Fibroblast of upper back skin (primary cell): ENCODE measurements at places on chromosomes 4 and X.

GRCh38 chrX:116204932-116205331, 34.4 kb downstream of the AGTR2 start:
- peak; percentile 1 for DNase-seq

GRCh38 chr4:150990250-150990649, 24.8 kb downstream of the LRBA start:
- DNase-seq, result no peak

DNA sequence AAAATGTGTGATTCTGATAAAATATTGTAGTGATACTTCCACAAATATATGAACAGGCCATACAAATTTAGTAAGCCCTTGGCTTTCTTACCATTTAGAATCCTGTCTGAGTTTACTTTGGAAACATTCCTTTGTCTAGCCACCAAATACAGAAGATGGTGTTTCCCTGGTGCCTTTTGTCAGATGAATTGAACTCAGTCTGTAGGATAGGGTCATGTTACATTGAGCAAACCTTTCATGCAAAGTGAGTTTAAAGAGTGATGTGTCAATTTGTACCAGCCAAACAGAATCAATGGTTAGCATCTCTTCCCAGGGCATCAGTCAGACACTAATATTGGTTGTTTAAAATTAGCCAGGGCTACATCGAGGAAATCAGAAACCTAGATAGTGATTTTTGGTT, 1443.4 kb downstream of the ARAP2 start:
- DNase-seq, result no peak

DNA sequence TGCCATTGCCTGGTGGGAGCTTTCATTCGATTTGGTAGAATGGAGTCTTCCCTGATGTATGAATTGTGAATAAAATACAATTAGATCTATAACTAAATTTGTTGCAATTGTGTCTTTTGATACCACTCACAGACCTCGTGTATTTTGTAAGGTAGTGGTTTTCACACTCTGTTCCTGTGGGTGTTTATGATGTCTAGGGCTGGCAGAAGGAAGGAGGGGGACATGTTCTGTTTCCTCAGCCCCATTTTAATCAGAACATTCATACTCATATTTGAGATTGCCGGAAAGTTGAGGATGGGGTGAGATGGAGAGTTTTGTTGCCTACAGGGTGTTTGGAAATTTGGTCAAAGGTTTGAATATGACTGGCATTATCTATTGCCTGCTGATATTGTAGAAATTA, 42.9 kb downstream of the PTTG2 start:
- no peak for DNase-seq

- no peak for DNase-seq
These were observed 259.5 kb downstream of the ARHGAP24 start for GRCh38 chr4:85734424-85734831.

DNA sequence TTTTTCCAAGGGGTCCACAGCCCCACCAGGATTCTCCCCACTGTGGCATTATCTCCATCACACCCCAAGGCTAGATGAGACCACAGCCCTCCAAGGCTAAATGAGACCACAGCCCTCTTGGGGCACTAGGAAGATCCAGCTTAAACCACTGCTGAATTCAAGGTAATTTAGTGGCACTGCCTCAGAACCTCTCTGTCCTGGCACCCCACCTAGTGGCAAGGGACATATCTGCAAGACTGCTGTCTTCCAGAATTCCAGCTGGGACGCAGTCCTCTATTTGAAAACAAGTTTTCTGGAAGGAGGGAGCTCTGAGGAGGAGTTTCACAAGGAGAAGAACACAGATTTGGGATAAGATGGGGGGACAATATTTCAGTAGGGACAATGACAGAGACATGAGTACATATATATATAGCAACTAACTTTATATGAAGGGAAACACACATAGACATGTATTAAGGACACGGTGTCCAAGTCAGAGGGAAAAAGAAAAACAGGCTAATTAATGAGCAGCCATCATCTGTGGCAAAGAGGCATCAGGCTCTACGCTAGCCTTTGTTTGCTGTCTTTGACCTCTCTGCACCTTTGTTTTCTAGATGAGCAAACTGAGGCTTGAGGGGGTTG, 9.3 kb downstream of the CETN2 start:
- DNase-seq, result peak; percentile 17

GRCh38 chr4:159266981-159267868, 164.3 kb downstream of the RAPGEF2 start:
- DNase-seq, result no peak

- DNase-seq, result no peak
These were observed 25.7 kb upstream of the CSF2RA start for GRCh38 chrX:1242891-1243402.

DNA sequence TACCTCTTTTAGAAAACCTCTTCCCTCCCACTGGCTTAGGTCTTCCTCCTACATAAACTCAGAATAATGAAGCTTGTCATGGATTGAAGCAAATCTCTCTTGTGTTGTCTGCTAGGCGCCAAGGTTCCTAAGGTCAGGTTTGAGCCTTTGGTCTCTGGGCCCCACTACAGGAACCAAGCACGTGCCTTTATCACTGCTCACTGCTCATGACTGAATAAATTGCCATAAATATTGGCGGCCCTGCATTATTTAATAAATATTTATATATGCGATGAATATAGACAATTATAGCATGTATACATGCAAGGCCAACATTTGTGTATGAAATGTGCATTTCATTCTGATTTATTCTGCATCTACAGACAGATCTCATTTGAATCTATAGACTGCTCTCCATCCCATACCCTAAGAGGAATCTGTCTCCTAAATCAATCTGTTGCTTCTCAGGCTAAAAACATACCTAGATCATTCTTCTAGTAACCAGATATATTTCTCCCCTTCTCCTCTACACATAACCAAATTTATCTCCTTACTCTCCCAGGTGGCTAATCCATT, 1717.6 kb upstream of the TENM3 start:
- DNase-seq, result no peak

- DNase-seq, result peak; percentile 2
These were observed 1350.5 kb upstream of the PABPC4L start for GRCh38 chr4:135552131-135552530.

- no peak for DNase-seq
These were observed 503.1 kb upstream of the LCORL start for GRCh38 chr4:18524667-18525066.

GRCh38 chr4:174216799-174217272, 66.6 kb downstream of the FBXO8 start:
- no peak for DNase-seq

DNA sequence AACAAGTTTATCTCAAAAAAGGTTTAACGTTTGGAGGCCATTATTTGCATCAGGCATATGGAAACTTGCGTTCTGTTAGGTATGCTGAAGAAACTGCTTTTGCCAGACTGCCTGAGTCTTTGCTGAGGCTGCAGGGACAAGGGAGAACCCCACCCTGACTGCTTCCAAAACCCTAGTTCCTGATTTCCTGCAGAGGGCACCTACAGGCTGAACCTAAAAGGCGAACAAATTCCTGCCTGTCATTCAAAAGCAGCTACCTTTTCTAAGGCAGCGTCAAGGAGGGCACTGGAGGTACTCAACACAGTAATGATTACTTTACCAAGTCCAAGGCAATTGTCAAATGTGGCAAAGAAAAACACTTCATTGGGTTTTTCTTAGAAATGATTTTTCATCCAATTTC, 578 bp upstream of the CORIN start:
- no peak for DNase-seq

- DNase-seq, result peak; percentile 65
These were observed 1139.7 kb downstream of the PCDH18 start for GRCh38 chr4:136392576-136392975.

- no peak for DNase-seq
These were observed 16.5 kb upstream of the CLCN4 start for GRCh38 chrX:10140264-10140663.

- DNase-seq, result no peak
These were observed 40.1 kb upstream of the MGST2 start for GRCh38 chr4:139625482-139625881.

DNA sequence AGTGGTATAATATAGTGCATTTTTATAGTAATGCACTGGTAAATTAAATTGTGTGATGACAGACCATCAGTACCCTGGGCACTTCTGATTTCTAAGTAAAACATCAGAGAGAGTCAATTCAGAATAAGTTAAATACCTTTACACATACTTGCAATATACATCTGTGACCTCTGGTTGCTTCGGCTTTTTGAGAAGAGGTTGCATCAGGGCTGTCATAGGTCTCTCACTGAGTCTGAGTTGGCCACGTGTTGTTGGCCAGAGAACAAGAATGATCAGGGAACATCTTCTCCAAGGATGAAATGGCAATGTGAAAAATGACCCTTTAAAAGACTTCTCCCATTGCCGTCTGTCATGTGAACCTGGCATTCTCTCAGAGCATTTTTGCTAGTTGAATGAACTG, 36.9 kb upstream of the PUDP start:
- DNase-seq, result peak; percentile 40

- no peak for DNase-seq
These were observed 44.8 kb downstream of the PPP2R2C start for GRCh38 chr4:6427439-6428090.

DNA sequence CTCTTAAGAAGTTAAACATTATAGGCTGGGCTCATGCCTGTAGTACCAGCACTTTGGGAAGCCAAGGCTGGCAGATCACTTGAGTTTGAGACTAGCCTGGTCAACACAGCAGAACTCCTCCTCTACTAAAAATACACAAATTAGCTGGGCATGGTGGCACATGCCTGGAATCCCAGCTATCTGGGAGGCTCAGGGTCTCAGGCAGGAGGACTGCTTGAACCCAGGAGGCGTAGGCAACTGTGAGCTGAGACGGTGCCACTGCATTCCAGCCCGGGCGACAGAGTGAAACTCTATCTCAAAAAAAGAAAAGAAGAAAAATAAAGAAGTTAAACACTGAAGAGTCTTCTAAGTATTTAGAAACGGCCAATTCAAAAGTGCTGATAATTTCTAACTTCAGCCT, 164.3 kb upstream of the GALNTL6 start:
- no peak for DNase-seq

DNA sequence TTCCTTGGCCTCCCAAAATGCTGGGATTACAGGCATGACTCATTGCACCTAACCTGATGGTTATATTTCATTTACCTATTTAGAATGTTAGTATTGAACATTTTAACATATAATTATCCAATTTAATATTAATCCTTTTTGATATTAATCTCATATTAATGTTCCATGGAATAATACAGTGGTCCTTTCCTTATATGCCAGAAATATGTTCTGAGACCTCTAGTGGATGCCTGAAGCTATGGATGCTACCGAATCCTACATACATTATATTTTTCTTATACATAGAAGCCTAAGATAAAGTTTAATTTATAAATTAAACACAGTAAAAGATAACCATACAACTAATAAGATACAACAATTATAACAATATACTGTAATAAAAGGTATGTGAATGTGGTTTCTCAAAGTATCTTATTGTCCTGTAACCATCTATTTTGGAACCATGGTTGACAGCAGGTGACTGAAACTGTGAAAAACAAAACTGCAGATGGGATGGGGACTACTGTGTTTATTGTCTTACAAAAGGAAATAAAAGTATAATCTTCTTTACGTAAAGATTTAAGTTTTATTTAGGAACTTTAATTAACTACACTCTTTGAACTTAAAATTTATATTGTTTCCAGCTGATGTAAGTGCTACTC, 431.4 kb downstream of the GRID2 start:
- DNase-seq, result no peak

- DNase-seq, result peak; percentile 8
These were observed 28.3 kb upstream of the AP1S2 start for GRCh38 chrX:15882704-15883539.

GRCh38 chrX:123215397-123216089, 31.5 kb downstream of the GRIA3 start:
- DNase-seq, result peak; percentile 4

- DNase-seq, result peak; percentile 62
These were observed 363.8 kb upstream of the FTHL17 start for GRCh38 chrX:31435592-31435991.

DNA sequence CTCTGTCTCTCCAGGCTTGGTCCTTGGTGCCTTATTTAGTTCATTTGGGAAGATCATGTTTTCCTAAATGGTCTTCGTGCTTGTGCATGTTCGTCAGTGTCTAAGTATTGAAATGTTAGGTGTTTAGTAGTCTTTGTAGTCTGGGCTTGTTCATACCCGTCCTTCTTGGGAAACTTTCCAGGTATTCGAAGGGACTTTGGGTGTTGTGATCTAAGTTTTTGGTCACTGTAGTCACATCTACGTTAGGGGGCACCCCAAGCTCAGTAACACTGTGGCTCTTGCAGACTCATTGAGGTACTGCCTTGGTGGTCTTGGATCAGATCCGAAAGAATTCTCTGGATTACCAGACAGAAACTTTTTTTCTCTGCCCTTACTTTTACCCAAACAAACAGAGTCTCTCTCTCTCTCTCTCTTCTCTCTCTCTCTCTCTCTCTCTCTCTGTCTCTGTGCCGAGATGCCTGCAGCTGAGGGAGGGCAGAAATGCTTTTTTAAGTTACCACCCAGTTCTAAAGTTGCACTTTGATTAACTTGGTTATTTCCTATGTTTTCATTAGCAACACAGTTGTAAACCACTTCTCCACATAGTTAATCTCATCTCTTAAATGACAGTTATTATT, 67.6 kb upstream of the SLC7A3 start:
- DNase-seq, result peak; percentile 64

DNA sequence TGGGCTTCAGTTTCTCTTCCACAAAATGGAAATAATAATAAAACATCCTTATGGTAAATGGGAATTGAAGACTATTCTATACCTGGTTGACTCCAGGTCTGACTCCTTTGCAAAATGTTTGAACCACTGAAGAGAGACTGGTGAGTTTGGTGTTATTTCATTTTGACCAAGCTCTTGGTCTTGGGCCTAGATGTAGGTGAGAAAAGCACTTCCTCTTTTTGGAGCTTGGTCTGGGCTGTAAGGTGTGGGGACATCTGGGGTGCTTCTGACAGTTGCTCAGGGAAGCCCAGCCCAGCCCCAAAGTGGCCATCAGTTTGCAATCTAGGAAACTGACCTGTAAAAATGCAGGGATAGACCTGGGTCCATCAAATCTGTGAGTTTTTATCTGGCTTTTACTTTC, 26.8 kb upstream of the SOD3 start:
- no peak for DNase-seq

DNA sequence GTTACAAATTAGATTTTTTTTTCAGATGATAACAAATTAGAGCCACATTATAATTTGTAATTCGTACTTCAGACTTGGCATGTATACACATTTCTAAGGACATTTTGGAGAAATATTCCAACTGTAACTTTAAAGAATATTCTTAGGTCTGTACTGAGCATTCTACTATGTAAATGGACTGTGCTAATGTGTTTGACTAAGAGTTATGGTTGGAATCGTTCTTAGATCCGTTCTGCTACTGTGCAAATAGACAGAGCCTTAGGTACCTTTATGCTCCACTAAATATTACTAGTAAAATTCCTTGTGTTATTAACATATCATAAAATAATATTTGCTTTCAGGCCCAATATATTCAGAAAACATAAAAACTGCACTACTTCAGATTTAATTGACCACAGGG, 1180.0 kb upstream of the TENM3 start:
- no peak for DNase-seq

GRCh38 chrX:152926279-152926678, 28.4 kb downstream of the ZNF185 start:
- DNase-seq, result peak; percentile 76

DNA sequence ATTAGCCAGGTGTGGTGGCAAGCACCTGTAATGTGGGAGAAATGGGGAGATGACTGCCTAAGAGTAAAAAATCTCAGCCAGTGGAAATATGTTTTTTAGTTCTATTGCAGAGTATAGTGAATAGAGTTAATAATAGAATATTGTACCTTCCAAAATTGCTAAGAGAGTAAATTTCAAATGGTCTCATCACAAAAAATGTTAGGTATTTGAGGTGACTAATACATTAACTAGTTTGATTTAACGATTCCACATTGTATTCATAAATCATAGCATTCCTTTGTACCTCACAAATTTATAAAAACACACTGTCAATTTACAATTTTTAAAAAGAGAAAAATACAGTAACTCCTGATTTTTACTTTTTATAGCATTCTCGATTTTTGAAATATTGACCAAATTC, 681.5 kb upstream of the EPHA5 start:
- peak; percentile 22 for DNase-seq
